Prostate gland (tissue), 2 donors: ENCODE measurements at places on chromosomes 16 and 17.

DNA sequence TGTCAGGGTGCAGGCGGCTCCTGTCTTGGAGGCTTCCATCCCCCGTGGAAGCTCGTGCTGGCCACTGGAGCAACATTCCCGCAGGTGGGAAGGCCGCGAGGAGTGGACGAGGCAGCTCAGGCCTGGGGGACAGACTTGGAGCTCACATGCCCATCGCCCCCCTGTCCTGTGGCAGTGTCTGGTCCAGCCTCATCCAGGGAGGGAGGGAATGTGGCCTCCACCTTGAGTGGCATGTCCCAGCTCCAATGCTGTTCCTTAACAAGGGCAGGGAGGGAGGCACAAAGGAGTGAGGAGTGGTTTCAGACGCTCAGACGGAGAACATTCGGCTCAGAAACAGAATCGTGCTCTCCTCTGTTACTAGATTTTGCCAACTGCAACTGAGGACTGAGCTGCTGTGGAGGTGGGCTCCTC is 159.4 kb upstream of the CHMP6 start:
- no peaks in the 10 kb centered on the region for H3K4me1 ChIP-seq
- H3K27me3 ChIP-seq, result no peaks in the 10 kb centered on the region
- H3K4me3 ChIP-seq, result peak overlapping the region; percentile 40
- DNase-seq, result no peak

DNA sequence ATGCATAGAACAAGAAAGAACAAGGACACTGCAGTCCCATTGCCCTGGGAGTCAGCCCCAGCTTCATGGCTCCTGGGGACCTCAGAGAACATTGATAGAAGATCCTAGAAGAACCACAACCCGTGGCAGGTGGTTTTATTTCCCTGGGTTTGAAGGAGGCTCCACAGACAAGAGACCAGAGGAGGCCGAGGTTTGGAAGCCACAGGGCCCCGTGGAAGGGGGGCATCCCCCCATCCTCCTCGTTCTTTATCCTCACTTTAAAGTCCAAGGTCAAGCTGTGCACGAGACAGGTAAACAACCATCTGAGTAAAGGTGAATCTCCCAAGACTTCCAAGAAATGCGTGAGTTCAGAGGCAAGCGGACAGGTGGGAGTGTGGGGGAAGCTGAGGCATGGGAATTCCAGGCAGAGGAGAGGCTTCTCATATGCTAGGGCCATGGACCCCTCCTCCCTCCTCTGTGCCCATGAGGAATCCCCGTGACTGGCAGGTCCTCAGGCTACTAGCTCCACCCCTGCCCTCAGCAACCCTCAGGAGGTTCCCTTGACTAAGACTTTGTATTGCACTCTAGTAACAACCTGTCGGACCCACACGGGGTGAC is 849 bp upstream of the SULT1A1 start:
- H3K36me3 ChIP-seq, result no peaks in the 10 kb centered on the region
- no peaks in the 10 kb centered on the region for H3K4me1 ChIP-seq
- H3K27ac ChIP-seq, result no peak overlapping the region
- no peak overlapping the region for H3K4me3 ChIP-seq
- H3K27me3 ChIP-seq, result no peaks in the 10 kb centered on the region

DNA sequence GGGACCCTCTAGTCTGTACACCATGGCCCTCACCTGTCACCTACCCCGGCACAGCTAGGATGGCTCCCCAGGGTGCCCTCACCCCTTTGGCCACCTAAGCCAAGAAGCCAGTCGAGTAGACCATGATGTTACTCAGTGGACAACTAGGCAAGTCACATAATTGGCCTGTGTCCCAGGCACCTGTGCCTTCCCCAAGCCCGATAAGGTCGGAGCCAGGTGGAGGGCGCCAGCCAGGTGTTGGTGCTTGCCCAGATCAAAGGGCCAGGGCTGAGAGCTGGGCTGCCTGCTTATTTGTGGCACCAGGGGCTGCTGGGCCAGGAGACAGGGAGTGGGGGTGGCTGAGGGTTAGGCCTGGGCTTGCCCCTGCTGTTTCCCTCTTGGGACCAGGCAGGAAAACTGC is 16.8 kb downstream of the SPNS2 start:
- peaks cover 6% of the 10 kb centered on the region for H3K4me1 ChIP-seq
- no peak overlapping the region for H3K4me3 ChIP-seq
- no peak overlapping the region for H3K27ac ChIP-seq
- no peaks in the 10 kb centered on the region for H3K27me3 ChIP-seq

DNA sequence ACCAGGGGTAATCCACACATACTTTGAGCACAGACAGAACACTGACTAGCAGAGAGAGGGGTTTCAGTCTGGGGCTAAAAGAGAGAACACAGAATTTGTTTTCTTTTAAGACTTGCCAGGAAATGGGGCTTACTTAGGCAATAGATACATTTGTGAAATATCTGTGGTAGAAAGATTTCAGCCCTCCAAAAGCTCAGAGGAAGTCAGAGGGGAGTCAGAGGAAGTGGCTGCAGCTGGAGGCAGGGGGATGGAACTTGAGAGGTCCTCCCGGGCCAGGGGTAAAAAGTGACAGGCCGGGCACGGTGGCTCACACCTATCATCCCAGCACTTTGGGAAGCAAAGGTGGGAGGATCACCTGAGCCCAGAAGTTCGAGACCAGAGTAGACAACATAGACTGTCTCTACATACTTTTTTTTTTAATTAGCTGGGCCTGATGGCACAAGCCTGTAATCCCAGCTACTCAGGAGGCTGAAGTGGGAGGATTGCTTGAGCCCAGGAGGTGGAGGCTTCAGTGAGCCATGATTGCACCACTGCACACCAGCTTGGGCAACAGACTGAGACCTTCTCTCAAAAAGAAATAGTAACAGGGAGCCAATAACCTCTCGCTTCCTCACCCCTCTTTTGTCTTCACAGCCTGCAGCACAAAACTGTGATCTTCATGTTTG is 49.9 kb downstream of the NLRC5 start:
- no peaks in the 10 kb centered on the region for H3K4me1 ChIP-seq
- H3K27me3 ChIP-seq, result no peaks in the 10 kb centered on the region
- H3K36me3 ChIP-seq, result no peaks in the 10 kb centered on the region
- no peak overlapping the region for H3K4me3 ChIP-seq
- H3K27ac ChIP-seq, result no peak overlapping the region
- DNase-seq, result no peak

DNA sequence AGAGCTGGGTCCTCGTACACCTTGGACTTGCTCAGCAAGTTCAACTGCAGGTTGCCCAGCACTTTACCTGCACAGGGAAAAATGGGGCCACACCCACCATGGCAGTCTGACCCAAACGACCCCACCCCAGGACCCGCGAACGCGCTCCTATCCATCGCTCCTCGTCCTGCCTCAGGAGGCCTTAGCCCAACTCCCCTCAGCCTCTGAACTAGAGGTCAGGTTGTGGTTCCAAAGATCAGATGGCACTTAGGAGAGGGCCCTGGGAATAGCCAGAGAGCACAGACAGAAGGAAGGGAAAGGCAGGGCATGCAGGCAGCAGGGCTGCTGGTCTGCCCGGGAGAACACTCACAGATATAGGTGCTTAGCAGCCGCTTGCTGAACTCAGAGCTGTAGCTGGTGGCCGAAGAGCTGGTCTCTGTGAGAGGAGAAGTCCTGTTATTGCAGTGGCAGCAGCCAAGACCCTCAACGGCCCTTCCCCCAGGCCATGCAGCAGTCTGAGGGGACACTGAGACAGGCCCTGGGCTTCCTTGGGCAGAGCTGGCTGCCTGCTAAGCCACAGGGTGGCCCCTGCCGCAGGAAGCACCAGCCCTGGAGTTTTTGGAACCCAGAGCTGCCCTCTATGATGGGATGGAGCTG is 6.9 kb downstream of the ZACN start:
- peaks cover 20% of the 10 kb centered on the region for H3K36me3 ChIP-seq
- no peak overlapping the region for H3K4me3 ChIP-seq
- no peak for DNase-seq

- no peaks in the 10 kb centered on the region for H3K27me3 ChIP-seq
- H3K4me3 ChIP-seq, result no peak overlapping the region
- H3K4me1 ChIP-seq, result no peaks in the 10 kb centered on the region
- no peak for DNase-seq
- H3K27ac ChIP-seq, result no peak overlapping the region
- H3K36me3 ChIP-seq, result no peaks in the 10 kb centered on the region
These were observed 327.3 kb upstream of the SOX9 start for GRCh38 chr17:71793518-71793917.

DNA sequence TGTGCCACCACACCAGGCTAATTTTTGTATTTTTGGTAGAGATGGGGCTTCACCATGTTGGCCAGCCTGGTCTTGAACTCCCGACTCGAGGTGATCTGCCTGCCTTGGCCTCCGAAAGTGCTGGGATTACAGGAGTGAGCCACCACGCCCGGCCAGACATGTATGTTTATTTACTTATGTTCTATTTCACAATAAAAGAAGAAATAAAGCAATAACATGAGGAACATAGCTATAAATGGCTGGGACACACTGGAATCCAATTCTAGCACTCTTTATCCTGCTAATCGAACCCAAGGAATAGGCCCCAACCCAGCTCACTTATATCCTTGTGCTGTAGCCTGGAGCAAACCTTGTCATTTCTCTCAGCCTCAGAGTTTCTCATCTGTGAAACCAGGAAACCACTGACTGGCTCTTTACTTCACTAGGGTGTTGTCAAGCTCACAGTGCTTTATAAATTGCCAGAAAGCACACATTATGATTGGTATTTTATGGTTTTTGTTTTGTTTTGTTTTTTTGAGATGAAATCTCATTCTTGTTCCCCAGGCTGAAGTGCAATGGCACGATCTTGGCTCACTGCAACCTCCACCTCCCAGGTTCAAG is 4.3 kb upstream of the ODAD4 start:
- H3K27me3 ChIP-seq, result no peaks in the 10 kb centered on the region
- no peak for DNase-seq
- no peaks in the 10 kb centered on the region for H3K36me3 ChIP-seq
- no peak overlapping the region for H3K27ac ChIP-seq
- no peaks in the 10 kb centered on the region for H3K4me1 ChIP-seq
